ENCODE measurements at places on chromosomes 13 and 19.

GRCh38 chr19:29841559-29842367 lies 30.0 kb downstream of the CCNE1 start:
- DNase-seq: peak; percentile 10

- peak; percentile 84 for DNase-seq
These were observed 18.1 kb downstream of the N4BP2L1 start for GRCh38 chr13:32409561-32410421.

DNA sequence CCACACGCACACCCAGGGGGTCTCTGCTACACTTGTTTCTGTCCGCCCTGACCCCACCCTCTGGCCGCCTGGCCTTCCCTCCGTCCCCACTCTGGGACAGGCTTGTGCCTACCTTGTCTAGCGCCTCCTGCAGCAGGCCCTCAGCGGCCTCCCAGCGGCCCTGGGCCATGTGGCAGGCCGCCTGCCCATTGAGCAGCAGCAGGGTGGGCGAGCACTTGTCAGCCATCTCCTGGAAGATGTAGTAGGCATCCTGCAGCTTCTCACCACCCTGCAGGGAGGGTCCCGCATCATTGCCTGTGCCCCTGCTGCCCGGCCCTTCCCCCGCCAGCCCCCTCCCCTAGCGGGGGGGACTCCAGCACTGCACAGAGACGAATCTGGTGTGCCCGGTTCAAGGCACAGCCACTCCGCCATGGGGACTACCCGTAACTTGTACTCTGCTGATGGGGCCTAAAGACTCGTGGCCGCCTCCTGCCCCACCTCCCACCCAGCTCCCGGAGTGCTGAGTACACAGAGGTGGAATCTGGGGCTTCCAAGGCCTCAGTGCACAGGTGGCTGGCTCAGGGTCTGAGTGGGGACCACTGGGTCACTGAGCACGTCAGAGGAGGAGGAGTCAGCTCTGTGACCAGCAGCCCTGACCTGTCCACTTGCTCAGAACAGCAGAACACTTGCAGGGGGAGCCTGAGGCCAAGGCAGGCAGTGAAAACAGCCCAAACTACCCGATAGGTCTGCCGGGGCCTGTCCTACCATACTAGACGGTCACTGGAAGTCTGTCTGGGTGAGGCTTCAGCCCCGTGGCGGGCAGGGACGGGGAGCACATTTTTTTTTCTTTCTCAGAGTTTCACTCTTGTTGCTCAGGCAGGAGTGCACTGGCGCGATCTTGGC lies 7.4 kb upstream of the CERS1 start:
- DNase-seq: no peak

DNA sequence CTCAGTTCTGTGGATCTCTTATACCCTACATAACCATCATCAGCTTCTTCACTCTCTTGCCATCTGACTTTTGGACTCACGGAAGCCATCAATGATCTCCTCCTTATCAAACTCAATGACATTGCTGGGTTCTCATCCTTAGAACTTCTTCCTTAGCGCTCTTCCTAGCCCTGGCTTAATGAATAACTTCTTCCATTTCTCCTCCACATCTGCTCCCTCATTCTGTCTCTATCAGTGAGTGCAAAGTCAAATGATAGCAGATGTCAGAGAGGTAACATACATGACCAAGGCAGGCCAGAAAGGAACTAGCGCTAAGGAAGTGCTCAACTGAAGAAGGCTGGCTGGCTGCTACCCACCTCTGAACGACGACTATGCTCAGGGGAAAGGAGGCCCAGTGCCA lies 449.8 kb downstream of the COG6 start:
- no peak for DNase-seq

GRCh38 chr13:31824705-31825517 lies 85.6 kb downstream of the RXFP2 start:
- DNase-seq: peak; percentile 41

GRCh38 chr19:49849433-49850220 lies 1.3 kb upstream of the PTOV1 start:
- DNase-seq: no peak

- DNase-seq: peak; percentile 9
These were observed 782 bp downstream of the CYSLTR2 start for GRCh38 chr13:48654511-48654910.

DNA sequence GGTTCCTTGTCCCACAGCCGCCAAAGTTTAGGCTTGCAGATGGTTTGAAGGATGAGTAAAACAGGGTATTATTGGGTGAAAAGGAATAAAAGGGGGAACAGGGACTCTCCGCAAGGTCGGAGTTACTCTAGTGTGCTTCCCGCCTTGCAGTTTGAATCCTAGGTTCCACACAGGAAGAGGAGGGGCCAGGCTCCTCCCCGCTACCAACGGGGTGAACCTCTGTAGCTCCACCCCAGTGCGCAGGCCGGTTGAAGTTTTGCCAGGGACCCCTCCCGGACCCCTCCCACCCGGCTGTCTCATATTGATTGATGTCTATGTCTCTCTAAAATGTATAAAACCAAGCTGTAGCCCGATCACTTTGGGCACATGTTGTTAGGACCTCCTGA lies 11.6 kb upstream of the GTF2F2 start:
- DNase-seq: no peak

DNA sequence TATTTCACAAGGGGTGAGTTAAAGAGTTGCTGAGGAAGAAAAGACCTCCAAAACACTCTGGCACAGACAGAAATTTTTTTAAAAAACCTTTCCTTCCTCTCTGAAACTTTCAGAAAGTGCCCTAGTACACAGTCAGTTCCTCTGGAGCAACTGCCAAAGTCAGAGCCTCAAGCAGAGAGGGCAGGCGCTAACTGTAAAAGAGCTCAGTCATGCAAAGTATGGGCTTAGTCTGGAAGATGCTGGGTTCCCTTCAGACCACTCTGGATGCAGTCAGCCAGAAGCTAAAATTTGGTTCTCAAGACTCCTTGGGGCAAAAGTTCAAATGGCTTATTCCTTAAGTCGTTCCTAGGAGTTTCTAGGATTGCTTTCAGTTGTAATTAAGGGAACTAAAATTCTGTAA lies 671.6 kb downstream of the PCDH9 start:
- peak; percentile 11 for DNase-seq

GRCh38 chr13:63983366-63983765 lies 2567.7 kb upstream of the PCDH20 start:
- DNase-seq: peak; percentile 26

- DNase-seq: no peak
These were observed 97.3 kb downstream of the TDRD3 start for GRCh38 chr13:60494296-60494695.

- DNase-seq: no peak
These were observed 15.9 kb downstream of the KL start for GRCh38 chr13:33032037-33032625.

DNA sequence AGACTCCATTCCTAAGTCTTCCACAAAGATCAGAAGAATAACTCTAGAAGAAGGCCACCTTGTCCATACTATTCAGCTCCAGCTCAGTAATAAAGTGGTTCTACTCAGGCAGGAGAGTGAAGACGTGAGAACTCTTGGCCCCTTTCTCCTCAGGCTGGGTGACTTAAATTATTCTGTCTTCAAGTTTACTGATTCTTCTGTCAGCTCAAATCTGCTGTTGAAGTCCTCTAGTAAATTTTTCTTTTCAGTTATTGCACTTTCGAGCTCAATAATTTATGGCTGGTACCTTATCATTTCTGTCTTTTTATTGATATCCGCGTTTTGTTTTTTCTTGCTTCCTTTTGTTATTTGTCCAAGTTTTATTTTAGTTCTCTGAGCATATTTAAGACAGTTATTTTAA lies 922.3 kb upstream of the PCDH9 start:
- DNase-seq: no peak

DNA sequence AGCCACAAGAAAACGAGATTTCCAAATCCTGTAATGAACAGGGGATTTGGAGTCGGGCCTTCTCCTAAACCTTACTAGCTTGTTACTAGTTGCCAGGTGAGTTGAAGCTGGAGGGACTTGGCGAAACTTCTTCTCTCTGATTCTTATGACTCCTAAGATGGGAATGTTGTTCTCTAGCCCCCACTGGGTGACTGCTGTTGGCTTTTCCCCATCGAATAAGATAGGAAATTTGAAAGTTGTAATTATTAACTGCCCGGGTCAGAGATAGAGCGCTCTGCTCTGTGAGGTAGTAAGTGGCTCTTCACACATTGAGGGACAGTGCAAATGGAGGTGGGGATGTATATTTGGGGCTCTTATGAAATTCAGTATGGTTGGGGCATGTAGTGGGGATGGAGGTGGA lies 111.2 kb upstream of the MBNL2 start:
- no peak for DNase-seq

GRCh38 chr13:47433461-47434005 lies 536.7 kb upstream of the HTR2A start:
- peak; percentile 11 for DNase-seq

GRCh38 chr19:45245826-45246225 lies 619 bp upstream of the EXOC3L2 start:
- no peak for DNase-seq

- DNase-seq: no peak
These were observed 7.6 kb downstream of the PRR36 start for GRCh38 chr19:7866399-7867091.

- peak; percentile 22 for DNase-seq
These were observed 46.3 kb upstream of the ZNF730 start for GRCh38 chr19:23070353-23071146.

DNA sequence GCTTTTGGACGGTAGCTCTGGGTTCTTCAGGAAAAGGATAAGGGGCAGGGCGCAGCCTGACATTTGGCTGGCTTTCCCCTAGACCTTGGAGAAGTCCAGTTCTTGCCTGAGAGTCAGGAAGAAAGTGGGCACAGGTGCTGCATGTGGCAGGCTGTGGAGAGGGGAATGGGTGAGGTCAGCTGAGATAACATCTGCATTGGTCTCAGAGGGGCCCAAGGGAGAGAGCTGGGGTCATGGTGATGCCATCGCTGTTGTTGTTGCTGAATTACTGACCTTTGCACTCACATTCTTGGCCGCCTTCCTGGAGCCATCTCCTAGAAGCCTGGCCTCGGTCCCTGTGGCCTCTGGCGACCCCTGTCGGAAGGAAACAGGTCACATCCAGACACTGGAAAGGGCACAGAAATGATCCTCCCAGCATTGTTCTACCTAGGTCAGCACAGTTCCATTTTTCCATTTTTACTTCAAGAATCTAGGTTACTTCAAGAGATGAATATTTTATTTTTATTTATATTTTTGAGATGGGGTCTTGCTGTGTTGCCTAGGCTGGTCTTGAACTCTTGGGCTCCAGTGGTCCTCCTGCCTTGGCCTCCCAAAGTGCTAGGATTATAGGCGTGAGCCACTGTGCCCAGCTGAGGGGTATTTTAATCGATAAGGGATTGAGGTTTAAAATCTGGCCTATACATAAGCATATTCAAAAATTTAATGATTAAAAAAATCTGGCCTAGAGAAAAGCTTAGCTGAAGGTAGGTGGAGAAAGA lies 6.5 kb upstream of the LIPE start:
- peak; percentile 52 for DNase-seq

DNA sequence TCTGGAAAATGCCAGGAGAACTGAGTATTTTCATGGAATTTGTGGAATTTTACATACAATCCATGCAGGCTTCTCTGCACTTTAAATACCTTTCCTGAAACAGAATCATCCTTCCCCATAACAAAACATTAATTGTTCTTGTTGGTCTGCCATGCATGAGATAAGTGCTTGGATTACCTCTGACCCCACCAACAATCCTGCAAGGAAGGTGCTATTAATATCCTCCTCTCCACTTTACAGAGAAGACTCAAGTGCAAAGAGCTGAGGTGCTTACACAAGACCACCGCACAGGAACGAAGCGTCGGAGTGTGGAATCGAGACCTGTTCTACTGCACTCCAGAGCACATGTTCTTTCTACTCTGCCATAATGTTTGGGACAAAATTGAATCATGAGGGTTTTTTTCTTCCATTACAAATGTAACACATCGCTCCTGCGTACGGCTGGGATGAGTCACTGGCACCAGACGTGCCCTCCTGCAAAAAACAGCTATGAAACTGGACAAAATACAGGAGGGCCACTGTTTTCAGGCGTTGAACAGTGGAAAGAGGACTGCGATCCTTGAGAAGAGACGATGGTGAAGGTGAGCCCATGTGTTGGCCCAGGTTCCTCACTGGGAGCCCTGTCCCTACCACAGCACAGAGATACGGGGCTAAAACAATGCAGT lies 12.9 kb upstream of the LRRC4B start:
- no peak for DNase-seq

DNA sequence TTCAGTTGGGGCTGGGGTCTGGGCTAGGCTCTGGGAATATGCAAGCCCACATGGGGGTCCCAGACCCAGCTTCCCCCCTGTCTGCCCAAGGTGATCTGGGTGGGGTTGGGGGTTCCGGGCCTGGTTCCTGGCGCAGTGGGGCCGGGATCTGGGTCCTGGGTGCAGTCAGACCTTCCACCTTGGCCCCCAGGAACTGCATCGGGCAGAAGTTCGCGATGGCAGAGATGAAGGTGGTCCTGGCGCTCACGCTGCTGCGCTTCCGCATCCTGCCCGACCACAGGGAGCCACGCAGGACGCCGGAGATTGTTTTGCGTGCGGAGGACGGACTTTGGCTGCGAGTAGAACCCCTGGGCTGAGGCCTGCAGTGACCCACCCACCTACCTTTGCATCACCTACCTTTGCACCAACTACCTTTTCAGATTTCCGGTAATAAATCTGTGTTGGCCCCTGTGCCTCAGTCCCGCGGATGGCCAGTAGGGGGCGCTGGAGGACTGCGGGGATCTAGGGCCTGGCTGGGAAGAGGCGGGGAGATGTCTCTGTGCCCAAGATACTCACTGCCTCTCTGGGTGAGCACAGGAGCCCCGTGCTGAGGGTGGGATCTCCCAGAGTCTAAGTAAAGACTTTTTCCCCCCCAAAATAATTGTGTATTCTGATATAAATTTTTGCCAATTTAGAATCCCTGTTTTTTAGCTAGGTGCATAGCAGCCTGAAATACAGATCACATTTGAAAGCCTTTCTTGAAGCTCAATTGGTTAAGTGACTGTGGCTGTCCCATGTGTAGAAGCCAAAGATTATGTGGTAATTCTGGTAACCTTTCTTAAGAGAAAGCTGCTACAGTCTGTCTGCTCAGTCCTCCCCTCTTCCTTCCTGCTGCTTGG lies 11.5 kb upstream of the CYP4F3 start:
- peak; percentile 44 for DNase-seq

- no peak for DNase-seq
These were observed 7.8 kb upstream of the SYCN start for GRCh38 chr19:39211731-39212374.

GRCh38 chr13:73742982-73743381 lies 391.2 kb downstream of the KLF12 start:
- DNase-seq: no peak

GRCh38 chr13:20462533-20462915 lies 63.1 kb downstream of the CRYL1 start:
- no peak for DNase-seq

DNA sequence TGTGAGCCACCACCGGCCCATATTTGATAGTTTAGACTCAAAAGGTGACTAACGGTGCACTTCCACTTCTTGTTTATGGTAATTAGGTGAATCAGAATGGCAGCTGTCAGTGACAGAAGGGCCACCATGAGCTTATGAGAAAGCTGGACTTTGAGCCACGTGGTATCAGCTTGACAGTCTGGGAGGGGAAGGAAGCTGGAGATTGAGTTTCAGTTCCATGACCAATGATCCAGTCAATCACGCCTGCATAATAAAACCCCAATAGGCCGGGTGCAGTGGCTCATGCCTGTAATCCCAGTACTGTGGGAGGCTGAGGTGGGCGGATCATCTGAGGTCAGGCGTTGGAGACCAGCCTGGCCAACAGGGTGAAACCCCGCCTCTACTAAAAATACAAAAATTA lies 8.2 kb downstream of the EID2B start:
- no peak for DNase-seq

Measured in fibroblast of the aortic adventitia (primary cell).